Fibroblast of mammary gland (primary cell): ENCODE measurements at places on chromosomes 13 and 19.

DNA sequence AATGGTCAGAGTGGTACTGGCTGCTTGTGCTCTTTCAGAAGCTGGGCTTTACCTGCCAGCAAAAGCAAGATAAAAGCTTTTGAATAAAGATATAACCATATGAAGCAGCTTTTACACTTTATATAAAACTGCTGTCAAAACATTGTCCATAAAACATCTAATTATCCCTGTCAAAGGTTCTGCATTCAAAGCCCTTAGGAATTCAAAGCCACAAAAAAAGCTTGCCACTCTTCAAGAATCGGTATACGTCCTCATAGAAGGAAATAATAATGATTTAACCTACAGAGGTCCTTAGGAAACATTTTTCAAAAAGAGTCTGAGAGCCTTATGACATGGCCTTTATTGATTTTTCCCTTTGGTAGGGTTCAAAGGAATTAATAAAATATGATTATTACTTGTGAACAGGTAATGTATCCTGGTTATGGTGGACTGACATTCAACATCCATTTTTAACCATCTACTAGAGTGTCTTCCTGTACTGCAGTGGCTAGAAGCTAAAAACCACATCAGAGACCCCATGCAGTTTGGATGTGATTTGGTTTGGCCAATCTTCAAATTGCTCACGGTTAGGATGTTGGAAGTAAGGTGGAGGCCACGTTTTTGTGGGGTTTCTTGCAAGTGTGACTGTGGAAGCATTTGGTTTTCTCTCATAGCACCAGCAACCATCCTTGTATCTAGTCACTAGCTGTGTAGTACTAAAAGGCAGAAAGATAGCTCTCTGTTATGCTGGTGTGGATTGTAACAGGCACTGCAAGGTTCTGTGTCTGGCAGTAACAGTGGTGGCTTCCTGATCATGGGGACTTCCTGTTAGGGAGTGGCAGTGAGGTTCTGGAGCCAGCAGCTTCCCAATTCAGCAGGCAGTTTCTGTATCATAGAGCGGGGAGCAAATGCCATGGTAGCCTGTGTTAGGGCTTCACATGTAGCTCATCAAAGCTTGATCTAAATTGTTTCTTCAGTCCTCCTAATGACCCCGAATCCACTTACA lies 441.5 kb downstream of the DIAPH3 start:
- DNase-seq: no peak

DNA sequence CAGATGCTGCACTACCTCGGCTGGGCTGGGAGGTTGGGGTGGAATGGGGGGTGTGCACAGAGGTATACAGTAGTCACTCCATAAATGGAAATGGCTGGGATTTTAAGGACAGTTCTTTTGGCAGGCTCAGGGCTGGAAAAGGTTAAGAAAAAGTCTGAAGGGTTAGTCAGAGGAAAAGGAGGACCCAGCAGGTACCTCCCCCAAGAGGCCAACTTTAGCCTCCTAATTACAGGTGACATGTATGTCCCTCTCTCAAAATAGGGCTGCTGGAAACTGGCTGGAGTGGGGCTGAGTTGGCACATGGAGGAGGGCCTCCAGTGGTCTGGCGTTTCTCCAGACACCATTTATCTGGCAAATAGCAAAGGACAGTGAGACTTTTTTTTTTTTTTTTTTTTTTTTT lies 994 bp downstream of the CCDC194 start:
- no peak for DNase-seq

DNA sequence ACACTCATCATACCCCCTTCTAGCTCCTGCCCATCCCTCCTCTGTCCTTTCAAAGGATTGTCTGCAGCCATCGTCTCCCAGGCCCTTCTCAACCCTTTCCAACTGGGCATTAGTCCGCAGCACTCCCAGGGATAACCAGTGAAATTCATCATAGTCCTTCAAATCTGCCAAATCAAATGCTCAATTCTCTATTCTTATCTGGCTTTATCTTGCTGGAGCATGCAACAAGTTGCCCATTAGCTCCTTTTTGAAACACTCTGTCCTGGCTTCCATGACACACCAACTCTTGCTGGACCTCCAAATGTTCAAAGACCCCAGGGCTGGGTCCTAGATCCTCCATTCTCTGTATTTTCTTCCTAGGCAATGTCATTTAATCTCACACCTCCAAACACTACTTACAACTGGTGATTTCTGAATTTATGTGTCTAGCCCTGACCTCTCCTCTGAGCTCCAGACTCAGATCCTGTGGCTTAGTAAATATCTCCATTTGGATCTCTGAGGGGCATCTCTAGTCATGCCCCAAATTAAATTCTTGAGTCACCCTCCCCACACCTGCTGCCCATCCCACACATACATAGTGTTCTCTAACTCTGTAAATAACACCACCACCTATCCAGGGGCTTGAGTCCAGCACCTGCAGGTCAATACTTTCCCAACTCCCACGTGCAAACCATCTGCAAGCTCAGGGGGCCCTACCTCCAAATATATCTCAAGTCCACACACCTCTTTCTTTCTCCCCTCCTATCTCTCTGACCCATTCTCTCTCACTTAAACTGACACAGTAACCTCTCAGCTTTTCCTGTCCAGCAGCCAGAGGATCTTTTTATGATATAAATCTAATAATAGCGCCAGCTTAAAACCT lies 9.1 kb upstream of the ANKRD10 start:
- no peak for DNase-seq

DNA sequence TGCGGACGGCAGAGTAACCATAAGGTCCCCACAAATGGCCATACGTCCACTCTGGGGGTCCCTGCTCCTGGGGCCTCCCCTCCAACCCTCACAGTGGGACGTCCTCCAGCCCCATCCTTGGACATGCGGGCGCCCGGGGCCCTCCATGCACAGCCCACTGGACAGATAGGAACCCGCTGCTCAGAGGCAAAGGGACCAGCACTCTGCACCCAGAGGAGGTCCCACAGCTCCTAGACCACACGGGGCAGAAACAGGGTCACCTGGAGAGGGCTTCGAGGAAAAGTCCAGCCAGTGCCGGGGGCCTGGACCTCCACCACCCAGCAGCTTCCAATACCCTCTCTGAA lies 11.1 kb downstream of the REXO1 start:
- no peak for DNase-seq

DNA sequence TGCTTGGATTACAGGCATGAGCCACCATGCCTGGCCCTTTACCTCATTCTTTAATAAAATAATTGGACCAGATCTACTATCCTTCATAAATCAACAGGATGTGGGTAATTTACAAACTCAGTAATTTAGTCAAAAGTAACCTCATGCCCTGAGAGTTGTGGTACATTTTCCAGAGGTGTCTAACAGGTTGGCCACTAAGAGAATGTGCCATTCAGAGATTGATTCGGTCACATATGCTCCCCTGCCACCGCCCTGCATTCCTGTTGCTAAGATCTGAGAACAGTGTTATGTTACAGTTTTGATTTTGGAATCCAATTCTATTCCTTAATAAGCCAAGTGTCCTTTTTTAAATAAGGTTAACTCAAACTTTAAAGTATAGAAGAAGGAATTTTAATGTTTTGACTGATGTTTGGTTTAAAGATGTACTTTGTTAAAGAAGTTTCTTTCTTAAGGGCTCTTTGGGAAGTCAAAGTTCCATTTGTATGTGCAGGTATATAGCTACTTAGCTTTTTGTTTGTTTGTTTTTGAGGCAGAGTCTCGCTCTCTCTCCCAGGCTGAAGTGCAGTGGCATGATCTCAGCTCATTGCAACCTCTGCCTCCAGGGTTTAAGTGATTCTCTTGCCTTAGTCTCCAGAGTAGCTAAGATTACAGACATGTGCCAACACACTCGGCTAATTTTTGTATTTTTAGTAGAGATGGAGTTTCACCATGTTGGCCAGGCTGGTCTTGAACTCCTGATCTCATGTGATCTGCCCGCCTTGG lies 29.2 kb downstream of the PHF11 start:
- no peak for DNase-seq

DNA sequence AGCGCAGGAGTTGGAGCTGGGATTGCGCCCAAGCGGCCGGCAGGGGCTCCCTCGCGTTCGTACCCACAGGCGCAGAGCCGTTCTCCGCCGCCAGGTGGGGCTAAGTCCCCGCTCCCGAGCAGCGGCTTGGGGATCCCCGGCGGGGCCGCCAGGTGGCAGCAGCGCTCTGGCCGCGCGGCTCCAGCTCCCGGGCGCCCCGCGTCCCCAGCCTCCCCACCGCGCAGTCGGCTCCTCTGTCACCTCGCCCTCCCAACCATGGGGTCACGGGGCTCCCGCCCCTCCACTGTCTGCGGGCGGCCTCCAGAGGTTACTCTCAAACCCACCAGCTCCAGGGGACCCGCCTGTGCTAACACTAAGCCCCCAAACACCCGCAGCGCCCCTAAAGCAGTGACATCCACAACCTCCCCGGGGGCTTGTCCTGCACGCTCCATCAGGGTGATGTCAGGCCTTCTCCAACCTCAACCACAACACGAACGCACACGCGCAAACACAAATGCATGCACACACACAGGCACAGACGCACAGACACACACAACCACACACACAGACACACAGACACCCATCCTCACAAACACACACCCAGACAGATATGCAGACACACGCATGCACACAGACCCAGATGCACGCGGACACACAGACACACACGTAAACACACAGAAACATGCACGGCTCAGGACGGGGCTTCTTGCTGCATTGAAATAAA lies 18.4 kb upstream of the KCTD15 start:
- DNase-seq: peak; percentile 66

- DNase-seq: peak; percentile 76
Observed at GRCh38 chr19:12778017-12778904, 2.9 kb upstream of the HOOK2 start.
